ENCODE measurements at places on chromosomes 16 and 17.

- no peak for DNase-seq
Measured at GRCh38 chr16:30136971-30137605, 14.1 kb upstream of the MAPK3 start.

- no peak for DNase-seq
Measured at GRCh38 chr16:3595110-3595486, 16.3 kb downstream of the SLX4 start.

DNA sequence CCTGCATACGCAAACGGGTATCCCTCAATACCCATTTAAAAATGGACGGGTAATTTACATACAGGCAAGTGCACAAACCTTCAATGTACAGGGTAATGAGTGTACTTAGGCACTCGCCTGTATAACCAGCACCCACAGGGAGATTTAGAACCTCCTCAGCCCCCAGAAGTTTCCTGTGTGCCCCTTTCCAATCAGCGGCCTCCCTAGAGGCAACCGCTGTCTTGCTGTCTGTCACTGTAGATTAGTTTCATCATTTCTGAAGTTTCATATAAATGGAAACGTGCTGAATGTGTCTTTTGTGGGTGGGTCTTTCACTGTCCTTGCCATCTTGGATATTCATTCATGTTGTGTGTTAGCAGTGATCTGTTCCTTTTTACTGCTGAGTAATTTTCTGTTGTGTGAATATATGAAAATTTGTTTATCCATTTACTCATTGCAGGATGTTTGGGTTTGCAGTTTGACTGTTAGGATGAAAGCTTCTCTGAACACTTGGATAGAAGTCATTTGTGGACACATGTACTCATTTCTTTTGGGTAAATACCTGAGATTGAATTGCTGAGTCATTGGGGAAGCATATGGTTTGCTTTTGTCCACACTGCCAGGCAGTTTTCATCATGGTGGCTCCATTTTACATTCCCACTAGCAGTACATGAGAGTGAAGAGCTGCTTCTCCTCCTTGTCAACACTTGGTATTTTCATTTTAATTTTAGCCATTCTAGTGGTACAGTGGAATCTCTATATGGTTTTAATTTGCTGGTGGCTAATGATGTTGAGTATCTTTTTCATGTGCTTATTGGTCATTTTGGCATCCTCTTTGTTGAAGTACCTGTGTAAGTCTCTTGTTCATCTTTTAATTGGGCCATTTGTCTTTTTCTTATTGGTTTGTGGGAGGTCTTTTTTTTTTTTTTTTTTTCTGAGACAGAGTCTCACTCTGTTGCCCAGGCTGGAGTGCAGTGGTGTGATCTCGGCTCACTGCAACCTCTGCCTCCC lies 2.1 kb upstream of the ADCY7 start:
- no peak for DNase-seq

DNA sequence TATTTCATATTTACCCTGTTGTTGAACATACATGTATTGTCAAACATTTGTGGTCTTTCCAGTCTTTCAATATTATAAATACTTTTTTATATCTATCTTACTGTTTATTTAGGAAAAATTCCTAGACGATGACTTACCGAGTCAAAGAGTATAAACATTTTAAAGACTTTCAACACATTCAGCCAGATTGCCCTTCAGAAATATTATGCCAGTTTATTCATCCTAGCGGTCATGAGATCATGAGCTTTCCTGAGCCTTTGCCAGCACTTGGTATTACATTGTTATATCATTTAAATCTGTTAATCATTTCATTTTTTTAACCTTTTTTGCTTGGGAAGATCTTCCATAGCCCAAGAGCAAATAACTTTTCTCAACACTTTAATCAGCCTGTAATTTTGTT lies 197.4 kb downstream of the SPECC1 start:
- DNase-seq: no peak

GRCh38 chr16:21103941-21104860 lies 46.4 kb downstream of the DNAH3 start:
- DNase-seq: no peak

DNA sequence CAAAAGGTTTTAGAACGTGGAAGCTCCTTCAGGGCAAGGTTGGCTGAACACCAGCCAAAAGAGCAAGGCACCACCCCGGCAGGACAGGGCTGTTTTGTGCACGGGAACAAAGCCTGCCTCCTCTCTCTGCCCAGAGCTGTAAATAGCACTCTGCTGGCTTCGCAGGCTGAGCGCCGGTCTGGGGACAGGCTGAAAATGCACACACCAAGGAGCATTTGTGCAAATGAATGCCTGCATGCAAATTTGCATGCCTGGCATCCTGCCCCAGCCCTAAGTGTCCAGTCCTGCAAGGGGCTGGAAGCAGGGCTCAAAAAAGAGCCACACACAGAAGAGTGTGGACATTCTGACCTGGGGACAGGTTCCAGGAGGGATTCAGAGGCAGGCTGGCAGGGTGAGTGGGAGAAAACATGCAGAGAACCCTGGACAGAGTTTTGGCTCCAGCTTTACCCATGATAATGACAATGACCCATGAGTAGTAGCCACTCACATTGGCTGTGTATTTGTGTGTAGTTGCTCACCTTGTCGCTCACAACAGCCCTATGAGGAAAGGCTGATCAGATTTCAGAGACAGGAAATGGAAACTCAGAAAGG lies 11.7 kb downstream of the ABAT start:
- no peak for DNase-seq

DNA sequence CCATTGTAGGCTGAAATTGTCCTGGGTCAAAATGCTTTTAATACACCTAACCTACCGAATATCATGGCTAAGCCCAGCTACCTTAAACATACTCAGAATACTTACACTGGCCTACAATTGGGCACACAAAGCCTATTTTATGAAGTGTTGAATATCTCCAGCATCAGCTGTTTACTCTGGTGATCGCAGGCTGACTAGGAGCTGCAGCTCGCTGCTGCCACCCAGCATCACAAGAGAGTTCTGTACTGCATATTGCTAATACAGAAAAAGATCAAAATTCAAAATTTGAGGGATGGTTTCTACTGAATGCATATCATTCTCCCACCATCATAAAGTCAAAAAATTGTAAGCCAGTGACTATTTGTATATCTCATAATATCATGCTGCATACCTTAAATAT lies 55.3 kb downstream of the ULK2 start:
- no peak for DNase-seq

- no peak for DNase-seq
Measured at GRCh38 chr16:86884390-86884650, 306.0 kb downstream of the FOXL1 start.

- no peak for DNase-seq
Measured at GRCh38 chr16:71205482-71206131, 24.9 kb downstream of the HYDIN start.
